Activated T-cell treated with anti-CD3 and anti-CD28 coated beads for 48 hours (primary cell): ENCODE measurements at places on chromosomes 16 and 17.

DNA sequence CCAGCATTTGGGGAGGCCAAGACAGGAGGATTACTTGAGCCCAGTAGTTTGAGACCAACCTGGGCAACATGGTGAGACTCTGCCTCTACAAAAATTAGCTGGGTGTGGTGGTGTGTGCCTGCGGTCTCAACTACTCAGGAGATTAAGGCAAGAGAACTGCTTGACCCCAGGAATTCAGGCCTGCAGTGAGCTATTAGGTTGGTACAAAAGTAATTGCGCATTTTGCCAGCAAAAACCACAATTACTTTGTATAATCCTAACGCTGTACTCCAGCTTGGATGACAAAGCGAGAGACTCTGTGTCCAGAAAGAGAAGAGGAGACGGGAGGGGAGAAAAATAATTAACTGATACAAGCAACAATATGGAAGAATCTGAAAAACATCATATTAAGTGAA, 32.7 kb downstream of the YWHAE start:
- no peak for DNase-seq

DNA sequence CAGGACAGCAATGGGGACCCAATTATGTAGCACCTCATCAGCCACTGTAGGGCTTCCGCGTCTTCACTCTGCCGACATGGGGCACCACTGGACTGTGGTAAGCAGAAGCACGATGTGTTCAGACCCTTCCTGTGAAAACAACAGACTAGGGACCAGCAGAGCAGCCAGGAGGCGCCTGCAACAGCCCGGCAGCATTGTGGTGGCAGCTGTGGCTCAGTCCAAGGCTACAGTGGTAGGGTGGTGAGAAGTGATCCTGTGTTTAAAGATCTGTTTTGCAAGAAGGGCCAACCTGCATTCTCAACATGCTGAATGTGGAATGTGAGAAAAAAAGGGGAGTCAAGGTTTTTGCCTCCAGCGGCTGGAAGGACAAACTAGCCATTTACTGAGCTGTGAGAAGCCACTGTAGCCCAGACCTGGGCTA, 80.8 kb downstream of the GAS7 start:
- no peak for DNase-seq

DNA sequence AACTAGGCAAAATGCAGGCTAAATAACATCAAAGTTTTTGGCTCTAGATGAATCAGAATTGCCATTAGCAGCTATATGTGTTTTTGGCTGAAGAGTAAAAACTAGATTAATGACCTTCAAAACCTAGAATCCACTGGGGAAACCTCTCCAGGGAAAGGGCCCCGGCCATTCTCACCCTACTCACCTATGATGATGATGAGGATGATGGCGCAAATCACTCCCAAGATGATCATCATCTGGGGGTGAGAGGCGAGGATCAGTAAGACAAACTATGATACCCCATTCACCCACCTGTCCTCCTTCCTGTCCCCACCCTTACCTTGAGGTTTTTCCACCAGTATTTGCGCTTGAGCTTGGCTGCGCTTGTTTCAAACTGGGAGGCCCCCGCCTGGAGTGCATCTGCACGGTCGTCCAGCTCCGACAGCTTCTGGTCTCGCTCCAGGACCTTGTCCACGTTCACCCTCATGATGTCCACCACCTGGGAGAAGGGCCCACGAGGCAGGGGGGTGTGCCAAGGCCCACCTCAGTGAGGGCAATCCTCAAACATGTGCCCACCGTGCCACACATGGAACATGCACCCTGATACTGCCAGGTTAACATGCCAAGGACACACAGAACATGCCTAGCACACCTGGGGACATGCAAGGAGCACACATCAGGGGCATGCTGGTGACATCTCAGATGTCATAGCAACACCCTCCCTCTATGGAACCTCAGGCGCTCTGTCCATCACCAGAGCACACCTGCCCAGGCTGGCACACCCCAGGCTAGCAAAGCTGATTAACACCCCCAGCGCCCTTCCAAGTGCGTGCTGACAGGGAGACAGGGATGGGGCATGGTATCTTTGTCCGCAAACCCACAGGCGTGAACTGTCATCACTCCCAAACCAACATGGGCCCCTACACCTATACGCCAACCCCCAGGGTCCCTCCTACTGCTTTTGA, 1.2 kb downstream of the VAMP2 start:
- no peak for DNase-seq

GRCh38 chr17:74812109-74813009, 36.2 kb upstream of the NAT9 start:
- no peak for DNase-seq

DNA sequence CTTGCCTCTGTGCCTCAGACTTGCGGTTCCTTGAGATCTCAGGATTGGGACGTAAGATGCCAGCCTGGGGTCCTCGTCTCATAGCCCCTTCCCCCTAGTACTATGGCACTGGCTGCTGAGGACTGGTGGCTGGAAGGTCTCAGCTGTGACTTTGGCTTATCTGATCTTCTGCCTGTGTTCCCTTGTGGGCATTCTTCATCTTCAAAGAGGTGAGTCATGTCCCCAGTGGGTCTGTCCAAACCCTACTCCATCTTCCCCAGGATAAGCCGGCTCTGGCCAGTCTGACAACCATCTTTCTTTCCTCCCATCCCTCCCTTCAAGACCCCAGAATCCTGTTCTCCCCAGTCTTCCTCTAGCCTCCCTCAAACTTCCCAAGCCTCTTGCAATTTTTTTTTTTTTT, 3.6 kb downstream of the CD19 start:
- DNase-seq, result no peak

GRCh38 chr16:2883458-2883908, 468 bp downstream of the FLYWCH2 start:
- no peak for DNase-seq

DNA sequence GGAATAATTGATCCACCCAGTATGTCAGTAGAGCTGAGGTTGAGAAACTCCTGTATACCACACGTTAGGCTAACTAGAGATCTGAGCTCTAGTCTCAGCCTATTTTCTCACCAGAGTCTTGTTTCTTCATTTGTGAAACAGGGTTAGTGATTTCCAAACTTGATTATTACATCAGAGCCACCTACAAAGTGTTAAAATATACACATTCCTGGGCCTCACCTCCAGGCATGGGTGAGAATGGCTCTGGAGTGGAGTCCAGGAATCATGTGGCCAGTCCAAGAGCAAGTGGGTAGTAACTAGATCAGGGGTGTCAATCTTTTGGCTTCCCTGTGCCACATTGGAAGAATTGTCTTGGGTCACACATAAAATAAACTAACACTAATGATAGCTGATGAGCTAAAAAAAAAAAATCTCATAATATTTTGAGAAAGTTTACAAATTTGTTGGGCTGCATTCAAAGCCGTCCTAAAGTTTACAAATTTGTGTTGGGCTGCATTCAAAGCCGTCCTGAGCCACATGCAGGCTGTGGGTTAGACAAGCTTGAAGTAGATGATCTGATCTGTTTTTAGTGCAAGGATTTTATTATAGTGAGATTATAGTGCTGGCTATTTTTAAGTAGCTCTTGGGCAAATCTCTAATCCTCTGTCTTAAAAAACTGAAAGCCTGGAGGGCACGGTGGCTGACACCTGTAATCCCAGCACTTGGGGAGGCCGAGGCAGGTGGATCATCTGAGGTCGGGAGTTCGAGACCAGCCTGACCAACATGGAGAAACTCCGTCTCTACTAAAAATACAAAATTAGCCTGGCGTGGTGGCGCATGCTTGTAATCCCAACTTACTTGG, 20.4 kb downstream of the PRCD start:
- no peak for DNase-seq

DNA sequence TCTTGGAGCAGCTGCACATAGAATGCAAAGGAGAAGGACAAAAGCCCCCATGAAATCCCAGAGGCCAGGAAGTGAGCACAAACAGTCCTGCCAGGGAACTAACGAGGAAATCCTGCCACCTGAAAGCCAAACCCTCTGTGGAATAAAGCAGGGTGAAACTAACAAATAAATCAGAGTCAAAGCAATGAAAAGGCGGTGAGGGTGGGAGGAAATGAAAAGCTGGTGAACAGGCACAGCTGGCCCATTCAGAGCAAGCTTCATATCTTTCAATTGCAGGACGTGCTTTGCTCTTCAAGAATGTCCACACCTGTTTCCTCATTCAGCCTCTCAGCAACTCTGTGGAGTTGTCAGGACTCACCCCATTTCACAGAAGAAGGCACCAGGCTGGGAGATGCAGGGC, 108.1 kb downstream of the ABCC12 start:
- no peak for DNase-seq

DNA sequence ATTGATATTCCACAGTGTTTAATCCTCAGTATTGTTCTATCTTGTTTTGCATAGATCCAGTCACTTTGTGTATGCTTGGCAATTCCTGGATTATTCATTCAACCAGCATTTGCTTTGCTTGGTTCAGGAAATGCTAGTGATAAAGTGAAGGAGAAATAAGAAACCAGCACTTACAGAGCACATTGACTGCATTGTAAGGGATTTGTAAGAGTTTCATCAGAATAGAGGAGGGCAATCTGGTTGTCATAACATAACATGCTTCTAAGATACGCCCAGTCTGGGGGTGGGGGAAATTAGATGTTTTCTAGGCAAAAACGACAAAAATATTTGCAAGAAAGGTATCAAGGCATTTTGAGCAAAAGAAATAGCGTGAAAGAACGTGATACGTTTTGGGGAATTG, 40.4 kb downstream of the TNRC6A start:
- DNase-seq, result no peak

- DNase-seq, result no peak
These were observed 16.3 kb downstream of the MEIOC start for GRCh38 chr17:44672479-44673093.

GRCh38 chr17:56819431-56820145, 14.1 kb downstream of the C17orf67 start:
- peak; percentile 60 for DNase-seq

GRCh38 chr17:73637866-73638265, 6.4 kb downstream of the SDK2 start:
- no peak for DNase-seq

DNA sequence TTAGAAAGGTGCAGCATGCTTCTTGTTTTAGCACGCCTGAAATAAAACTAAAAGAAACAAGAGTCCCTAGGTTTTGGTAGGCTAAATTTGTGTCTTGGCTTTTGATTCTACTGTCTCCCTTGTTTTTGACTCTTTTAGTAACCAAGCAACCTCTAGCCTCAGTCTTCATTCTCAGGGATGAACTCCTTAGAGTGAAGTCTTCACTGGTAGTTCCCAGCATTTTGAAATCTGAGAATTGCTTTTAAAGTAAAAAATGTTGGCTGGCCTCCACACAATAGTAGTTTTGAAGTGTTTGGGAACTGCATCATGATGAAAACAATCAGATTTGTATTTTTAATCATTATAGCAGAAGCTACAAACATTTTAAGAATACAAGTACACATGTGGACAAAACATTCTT, 6.1 kb upstream of the CDR2 start:
- DNase-seq, result no peak

DNA sequence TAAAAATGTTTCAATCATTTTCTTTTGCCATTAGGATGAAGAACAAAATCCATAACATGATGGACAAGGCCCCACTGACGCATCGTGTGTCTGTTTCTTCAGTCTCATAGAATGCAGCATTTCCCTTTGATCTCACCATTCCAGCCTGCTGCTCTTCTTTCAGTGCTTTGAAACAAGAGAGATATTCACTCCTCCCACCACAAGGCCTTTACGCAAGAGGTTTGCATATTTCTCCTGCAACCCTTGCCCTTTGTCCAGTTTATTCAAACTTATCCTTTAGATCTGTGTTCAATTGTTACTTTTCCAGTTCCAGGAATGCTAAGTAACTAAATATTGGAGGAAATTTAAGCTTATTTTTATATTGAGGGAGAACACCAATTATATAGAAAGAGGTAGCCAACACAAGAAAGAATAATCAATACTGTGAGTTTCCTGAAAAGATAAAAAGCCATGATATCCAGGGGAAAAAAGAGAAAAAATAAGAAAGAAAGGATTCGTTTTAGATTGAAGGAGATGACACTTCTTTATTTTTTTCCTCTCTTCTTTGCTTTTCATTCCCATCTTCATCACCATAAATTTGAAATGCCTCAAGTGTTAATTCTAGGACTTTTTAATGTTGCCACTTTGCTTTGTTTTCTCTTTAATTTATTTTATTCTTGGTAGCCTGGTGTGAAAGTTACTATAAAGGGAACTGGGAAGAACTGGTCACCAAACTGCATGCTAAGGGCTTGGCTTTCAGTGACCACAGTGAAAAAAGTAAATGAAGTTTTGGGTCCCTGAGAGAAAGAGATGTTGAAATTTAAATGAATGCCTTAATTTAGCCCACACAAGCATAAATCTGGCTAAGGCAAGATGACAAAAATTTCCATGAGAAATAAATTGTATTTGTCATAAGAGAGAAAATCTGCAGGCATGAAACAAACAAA, 102.1 kb downstream of the KIF2B start:
- no peak for DNase-seq

DNA sequence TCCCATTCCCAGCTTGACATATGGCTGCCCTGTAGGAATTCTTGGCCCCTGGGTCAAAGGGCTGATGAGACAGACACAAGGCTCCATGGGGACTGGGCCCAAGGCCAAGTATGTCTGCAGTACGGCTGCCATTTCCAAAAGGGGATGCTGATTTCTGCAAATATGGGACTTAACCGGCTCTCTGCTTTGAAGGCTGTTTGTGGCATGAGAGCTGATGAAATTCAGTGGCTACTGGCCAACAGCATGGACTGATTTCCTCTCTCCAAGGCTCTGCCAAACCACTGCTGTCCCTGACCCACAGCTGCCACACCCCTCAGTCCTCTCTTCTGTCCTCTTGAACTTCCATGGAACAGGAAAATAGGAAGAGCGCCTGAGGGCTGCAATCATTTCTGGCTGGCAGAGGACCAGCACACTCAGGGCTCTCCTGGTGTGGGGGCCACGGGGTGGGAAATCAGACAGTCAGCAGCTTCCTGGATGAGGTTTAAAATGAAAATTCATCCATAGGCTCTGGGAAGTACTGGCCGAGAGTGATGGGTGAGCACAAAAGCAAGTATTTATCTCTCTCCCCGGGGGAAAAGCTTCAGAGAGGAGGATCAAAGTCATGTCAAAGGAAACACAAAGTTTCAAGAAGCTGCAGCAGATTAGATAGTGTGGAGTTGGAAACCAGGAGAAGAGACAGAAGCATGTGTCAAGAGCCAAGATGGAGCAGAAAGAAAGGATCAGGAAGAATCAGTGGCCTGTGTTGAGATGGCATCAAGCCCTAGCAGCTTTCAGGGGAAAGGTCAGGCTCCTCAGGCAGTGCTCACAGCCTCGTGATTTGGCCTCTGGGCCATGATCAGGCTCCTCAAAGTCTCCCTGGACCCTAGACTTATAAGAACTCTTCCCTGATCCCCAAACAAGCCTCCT, 64.1 kb upstream of the SREBF1 start:
- no peak for DNase-seq
